ENCODE measurements at places on chromosomes 1 and 21.

- DNase-seq: no peak
Measured at GRCh38 chr1:60984062-60984799, 98.1 kb upstream of the NFIA start.

DNA sequence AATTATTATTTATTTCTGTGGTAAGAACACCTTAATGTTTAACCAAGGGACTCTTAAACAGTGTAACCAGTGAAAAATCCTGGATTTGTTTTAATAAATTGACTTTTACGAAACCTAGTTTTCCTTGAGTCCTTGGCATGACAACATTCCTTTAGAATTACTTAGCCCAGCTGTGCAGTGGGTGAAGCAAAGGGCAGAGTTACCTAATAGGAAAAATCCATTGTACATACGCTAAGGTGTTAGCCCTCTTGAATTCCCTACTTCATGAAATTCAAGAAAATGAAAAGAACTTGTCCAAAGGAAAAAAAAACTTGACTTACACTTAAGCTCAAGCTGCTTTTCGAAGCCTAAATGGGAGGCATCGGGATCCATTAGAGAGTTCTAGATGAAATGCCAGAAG is 852.0 kb upstream of the ADAMTS5 start:
- no peak for DNase-seq

GRCh38 chr1:192010406-192010805 is 147.9 kb upstream of the RGS18 start:
- DNase-seq: no peak

- no peak for DNase-seq
Measured at GRCh38 chr1:59013276-59013927, 229.6 kb upstream of the JUN start.
